Left ventricle myocardium inferior (tissue), 1 donor: ENCODE measurements at places on chromosomes 16 and 17. TPM values are rescaled to one million over a fixed set of nuclear protein-coding genes. Genes with fewer than 3 reads are reported as not detected.

Gene OSBPL7
- 4.4 TPM for total RNA-seq

Gene GCGR
- not detected for total RNA-seq

GRCh38 chr17:81686614-81687013, 2.8 kb downstream of the HGS start:
- H3K27ac ChIP-seq: no peak overlapping the region
- no peak overlapping the region for H3K4me3 ChIP-seq

- H3K4me3 ChIP-seq: no peak overlapping the region
- no peak for DNase-seq
- H3K27ac ChIP-seq: no peak overlapping the region
- peaks cover 26% of the 10 kb centered on the region for H3K27me3 ChIP-seq
- no peaks in the 10 kb centered on the region for H3K36me3 ChIP-seq
Measured at GRCh38 chr16:73286346-73287267, 238.7 kb upstream of the ZFHX3 start.

- H3K4me3 ChIP-seq: no peak overlapping the region
- DNase-seq: peak; percentile 63
- H3K27ac ChIP-seq: no peak overlapping the region
- H3K4me1 ChIP-seq: peaks cover 24% of the 10 kb centered on the region
- peaks cover 11% of the 10 kb centered on the region for H3K27me3 ChIP-seq
- H3K36me3 ChIP-seq: no peaks in the 10 kb centered on the region
Measured at GRCh38 chr17:44137891-44138709, 3.6 kb upstream of the HROB start.

DNA sequence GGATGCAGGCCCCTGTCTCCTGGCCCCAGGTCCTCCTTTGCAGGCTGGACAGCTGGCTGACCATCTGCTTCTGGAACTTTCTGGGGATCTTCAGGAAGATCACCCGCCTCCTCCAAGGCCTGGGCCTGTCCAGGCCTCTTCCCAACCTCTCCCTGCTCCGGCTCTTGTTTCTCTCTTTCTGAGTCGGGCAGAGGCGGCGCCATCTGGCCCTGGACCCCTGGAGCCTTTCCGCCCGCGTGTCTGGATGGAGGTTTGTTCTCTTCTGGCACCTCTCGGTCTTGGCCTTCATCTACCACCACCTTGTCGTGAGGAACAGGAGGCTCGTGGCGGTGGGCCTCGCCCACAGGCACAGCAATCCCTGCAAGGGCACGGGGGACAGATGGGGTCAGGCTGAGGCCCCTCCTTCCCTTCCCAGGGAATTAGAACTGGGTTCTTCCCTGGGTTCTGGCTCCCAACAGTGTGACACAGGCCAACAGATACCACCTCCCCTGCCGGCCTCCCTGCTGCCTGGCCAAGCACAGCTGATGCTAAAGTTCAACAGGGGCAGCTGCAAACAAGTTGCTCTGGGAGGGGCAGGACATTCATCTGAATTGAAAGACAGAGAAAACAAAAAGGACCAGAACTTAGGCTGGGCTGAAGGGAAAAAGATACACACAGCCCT, 13.3 kb downstream of the NDUFAF8 start:
- no peak for DNase-seq
- peaks cover 29% of the 10 kb centered on the region for H3K36me3 ChIP-seq
- no peak overlapping the region for H3K4me3 ChIP-seq
- no peaks in the 10 kb centered on the region for H3K27me3 ChIP-seq
- H3K27ac ChIP-seq: peak overlapping the region; percentile 61
- peaks cover 41% of the 10 kb centered on the region for H3K4me1 ChIP-seq

DNA sequence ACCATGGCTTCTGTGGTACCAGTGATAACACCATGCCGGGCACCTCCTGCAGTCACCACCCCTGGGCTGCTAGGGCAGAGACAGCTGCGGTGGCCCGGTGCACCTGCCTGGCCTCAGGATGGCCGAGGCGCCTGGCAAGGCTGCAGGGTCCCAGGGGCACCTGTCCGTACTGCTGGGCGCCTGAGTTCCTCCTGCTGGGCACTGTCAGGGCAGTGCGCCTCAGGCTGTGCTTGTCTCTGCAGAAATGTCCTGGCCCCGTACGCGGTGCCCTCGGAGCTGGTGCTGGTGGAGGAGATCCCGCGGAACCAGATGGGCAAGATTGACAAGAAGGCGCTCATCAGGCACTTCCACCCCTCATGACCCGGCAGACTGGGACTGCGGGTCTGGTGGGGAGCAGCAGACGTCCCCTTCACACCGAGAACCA, 17.7 kb upstream of the CDH15 start:
- DNase-seq: no peak
- peaks cover 30% of the 10 kb centered on the region for H3K4me1 ChIP-seq
- H3K27ac ChIP-seq: no peak overlapping the region
- peaks cover 32% of the 10 kb centered on the region for H3K36me3 ChIP-seq

Gene C17orf78
- not detected for total RNA-seq

Gene ZG16
- not detected for total RNA-seq

GRCh38 chr17:78026381-78026780, 67.9 kb downstream of the TNRC6C start:
- no peaks in the 10 kb centered on the region for H3K27me3 ChIP-seq
- peaks cover 5% of the 10 kb centered on the region for H3K36me3 ChIP-seq
- H3K27ac ChIP-seq: peak overlapping the region; percentile 34

DNA sequence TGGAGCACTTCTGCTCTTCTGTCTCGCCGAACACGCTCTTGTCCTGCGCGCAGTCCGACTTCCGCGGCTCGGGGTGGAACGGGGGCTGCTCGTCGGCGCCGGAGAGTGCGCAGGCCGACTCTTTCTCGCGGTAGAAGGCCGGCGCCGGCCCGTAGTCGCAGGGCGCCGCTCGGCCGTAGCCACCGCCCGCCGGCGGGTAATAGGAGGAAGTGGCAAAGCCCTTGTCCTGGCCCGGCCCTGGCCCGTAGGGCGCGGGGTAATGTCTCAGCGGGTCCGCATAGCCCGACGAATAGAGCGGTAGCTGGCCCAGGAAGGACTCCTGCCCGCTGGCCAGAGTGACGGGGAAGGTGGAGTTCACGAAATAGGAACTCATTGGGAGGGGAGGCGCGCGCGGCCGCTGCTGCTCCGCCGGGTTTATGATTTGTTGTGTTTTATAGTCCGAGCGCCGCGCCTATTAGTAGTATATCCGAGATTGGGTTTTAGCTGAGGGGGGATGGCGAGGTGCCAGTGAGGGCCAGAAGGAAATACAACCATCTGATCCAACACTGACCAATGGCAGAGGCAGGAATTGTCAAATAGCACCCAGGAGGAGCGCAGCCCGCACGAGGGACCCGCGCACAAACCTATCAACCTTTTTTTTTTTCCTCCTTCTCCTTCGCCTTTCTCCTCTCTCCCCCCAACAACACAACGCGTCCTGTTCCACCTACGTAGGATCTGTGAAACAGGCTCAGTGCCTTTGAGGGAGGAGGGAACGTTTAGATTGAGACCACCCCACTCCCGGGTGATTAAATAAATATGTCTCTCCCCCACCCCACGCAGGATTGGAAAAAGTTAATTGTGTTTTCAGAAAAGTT, 4.4 kb upstream of the HOXB5 start:
- DNase-seq: no peak
- peak overlapping the region; percentile 63 for H3K4me3 ChIP-seq
- peaks cover 42% of the 10 kb centered on the region for H3K4me1 ChIP-seq
- no peaks in the 10 kb centered on the region for H3K36me3 ChIP-seq

DNA sequence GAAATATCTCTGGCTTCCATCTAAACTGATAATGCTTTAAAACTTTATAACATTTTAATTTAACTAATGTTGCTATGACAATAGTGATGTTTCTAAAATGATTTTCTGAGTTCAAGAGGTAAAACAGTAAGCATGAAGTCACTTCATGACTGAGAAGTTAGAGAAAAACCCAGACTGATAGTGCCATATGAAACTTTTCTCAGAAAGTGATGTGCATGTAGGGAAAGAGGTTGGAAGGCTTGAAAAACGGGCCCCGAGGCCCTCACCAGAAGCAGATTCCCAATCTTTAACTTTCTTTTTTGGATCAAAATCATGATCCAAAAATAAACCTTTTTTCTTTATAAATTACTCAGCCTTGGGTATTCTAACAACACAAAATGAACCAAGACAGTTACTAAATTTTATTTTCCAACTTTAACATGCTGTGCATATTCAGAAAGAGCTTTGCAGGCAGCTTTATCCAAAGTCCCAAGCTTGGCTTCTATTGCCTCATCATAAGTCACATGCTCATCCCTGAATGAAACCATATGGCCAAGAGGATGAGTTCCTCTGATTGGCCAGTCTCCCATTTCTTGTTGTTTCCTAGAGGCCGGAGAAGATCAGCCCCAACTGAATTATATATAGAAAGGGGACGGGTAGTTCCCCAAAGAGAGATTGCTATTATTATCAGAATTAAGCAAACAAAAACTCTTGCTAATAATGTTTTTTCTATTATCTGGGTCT, 357.6 kb upstream of the SALL1 start:
- H3K4me3 ChIP-seq: no peak overlapping the region
- DNase-seq: no peak
- H3K27ac ChIP-seq: no peak overlapping the region
- no peaks in the 10 kb centered on the region for H3K36me3 ChIP-seq
- no peaks in the 10 kb centered on the region for H3K27me3 ChIP-seq

DNA sequence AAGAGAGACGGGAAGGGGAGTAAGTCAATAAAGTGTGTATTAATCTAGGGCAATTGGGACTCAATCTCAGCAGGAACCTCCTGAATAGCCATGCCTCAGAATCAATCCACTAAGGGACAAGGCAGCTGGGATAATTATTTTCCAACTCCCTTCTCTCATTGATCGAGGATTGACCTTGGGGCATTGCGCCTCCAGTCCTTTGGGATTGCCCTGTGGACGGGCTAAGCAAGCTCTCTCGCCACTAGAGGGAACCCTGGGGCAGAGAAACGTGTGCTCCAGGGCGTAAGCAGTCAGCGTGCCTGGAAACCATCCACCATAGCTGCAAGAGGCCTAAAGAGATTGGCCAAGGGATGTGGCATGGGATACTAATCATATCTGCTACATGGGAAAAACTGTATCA, 53.9 kb upstream of the ERCC4 start:
- no peaks in the 10 kb centered on the region for H3K4me1 ChIP-seq
- no peaks in the 10 kb centered on the region for H3K27me3 ChIP-seq
- no peaks in the 10 kb centered on the region for H3K36me3 ChIP-seq
- H3K4me3 ChIP-seq: no peak overlapping the region
- H3K27ac ChIP-seq: no peak overlapping the region

GRCh38 chr16:49749816-49750215, 106.1 kb downstream of the ZNF423 start:
- H3K4me1 ChIP-seq: peaks cover 28% of the 10 kb centered on the region
- peaks cover 78% of the 10 kb centered on the region for H3K27me3 ChIP-seq
- H3K27ac ChIP-seq: no peak overlapping the region
- H3K36me3 ChIP-seq: no peaks in the 10 kb centered on the region
- no peak for DNase-seq

DNA sequence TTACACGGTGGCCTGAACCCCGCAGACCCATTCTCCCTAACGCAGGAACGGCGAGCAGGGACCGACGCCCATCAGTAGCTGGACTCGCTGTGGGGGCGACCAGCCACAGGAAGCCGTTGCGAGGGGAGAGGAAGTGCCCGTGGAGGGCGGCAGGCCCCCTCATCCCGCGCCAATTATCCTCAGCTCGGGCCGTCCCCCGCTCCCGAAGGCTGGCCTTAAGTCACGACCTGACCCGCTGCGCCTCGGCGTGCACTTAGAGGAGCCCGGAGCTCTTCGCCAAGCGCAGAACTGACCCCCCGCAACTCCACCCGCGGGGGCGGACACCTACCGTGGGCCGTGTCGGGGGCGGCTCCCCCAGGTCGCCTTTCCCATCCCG, 401 bp downstream of the ARL16 start:
- H3K36me3 ChIP-seq: peaks cover 27% of the 10 kb centered on the region
- H3K4me1 ChIP-seq: peaks cover 56% of the 10 kb centered on the region
- no peaks in the 10 kb centered on the region for H3K27me3 ChIP-seq
- H3K4me3 ChIP-seq: peak overlapping the region; percentile 96

Gene GAS7
- 87.6 TPM for total RNA-seq

DNA sequence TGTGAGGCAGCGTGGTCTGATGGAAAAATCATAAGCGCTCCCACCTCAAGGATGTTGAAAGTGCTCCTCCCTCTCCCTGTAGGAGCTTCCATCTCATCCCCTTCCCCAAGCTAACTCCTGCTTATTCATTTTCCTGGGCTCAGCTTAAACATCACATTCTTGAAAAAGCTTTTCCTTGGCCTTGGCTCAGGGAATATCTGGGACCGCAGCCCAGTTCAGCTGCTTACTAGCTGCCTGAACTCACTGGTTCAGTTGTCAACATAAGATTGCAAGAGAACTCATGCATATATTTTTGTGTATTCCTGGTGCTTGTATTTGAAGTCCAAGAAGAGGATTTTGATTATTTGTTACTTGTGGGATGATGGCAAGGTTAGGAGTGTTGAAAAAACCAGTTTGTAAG, 91.5 kb downstream of the UTP18 start:
- H3K27ac ChIP-seq: no peak overlapping the region
- peak; percentile 18 for DNase-seq
- no peak overlapping the region for H3K4me3 ChIP-seq
- peaks cover 66% of the 10 kb centered on the region for H3K27me3 ChIP-seq

- H3K4me1 ChIP-seq: no peaks in the 10 kb centered on the region
- H3K27ac ChIP-seq: no peak overlapping the region
- no peaks in the 10 kb centered on the region for H3K36me3 ChIP-seq
- peaks cover 6% of the 10 kb centered on the region for H3K27me3 ChIP-seq
- H3K4me3 ChIP-seq: no peak overlapping the region
- DNase-seq: no peak
Measured at GRCh38 chr16:80369138-80369958, 171.4 kb upstream of the DYNLRB2 start.

DNA sequence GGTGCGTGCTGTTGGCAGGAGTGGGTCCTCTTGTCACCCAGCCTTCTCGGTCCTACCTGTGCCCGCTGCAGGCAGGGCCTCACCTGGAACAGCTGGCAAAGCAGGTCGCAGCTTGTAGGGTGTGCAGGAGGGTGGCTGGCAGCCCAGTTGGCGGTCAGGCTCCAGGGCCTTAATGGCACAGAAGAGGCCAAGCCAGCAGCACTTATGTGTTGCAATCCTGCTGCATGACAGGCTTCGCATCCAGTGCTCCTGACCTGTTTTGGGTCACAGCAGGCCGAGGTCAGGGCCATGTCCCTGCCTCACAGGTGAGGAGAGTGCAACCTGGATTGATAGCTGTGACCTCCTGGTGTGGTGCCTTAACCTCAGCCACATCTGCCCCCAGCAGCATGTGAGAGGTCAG, 31.9 kb downstream of the ZC3H18 start:
- H3K27ac ChIP-seq: no peak overlapping the region
- H3K4me1 ChIP-seq: peaks cover 58% of the 10 kb centered on the region
- H3K27me3 ChIP-seq: no peaks in the 10 kb centered on the region
- peaks cover 77% of the 10 kb centered on the region for H3K36me3 ChIP-seq

Gene CD7
- total RNA-seq: 0.47 TPM

- no peaks in the 10 kb centered on the region for H3K4me1 ChIP-seq
- H3K36me3 ChIP-seq: no peaks in the 10 kb centered on the region
- H3K4me3 ChIP-seq: no peak overlapping the region
Measured at GRCh38 chr17:83176623-83177583, 97.5 kb downstream of the METRNL start.

Gene GPRC5C
- 32.0 TPM for total RNA-seq

- no peak overlapping the region for H3K27ac ChIP-seq
- H3K36me3 ChIP-seq: peaks cover 18% of the 10 kb centered on the region
- H3K4me1 ChIP-seq: no peaks in the 10 kb centered on the region
- DNase-seq: no peak
Measured at GRCh38 chr16:12573300-12573699, 230.4 kb downstream of the CPPED1 start.

GRCh38 chr16:799948-800833, at the start of gene GNG13:
GNG13 (minus strand) TSS chr16:800734; CDS start chr16:799077, 1,657 bp downstream.
- DNase-seq: no peak
- H3K27ac ChIP-seq: no peak within 1 kb of the TSS
- no peaks in the 10 kb centered on the region for H3K36me3 ChIP-seq

GRCh38 chr17:66526827-66527226, 224.4 kb downstream of the PRKCA start:
- H3K27ac ChIP-seq: no peak overlapping the region
- peaks cover 24% of the 10 kb centered on the region for H3K4me1 ChIP-seq
- DNase-seq: no peak
- no peak overlapping the region for H3K4me3 ChIP-seq
- H3K27me3 ChIP-seq: no peaks in the 10 kb centered on the region

Gene TSPOAP1
- total RNA-seq: 12.8 TPM

Gene TBX6
- 1.0 TPM for total RNA-seq
